ENCODE measurements at places on chromosomes 4 and X.

DNA sequence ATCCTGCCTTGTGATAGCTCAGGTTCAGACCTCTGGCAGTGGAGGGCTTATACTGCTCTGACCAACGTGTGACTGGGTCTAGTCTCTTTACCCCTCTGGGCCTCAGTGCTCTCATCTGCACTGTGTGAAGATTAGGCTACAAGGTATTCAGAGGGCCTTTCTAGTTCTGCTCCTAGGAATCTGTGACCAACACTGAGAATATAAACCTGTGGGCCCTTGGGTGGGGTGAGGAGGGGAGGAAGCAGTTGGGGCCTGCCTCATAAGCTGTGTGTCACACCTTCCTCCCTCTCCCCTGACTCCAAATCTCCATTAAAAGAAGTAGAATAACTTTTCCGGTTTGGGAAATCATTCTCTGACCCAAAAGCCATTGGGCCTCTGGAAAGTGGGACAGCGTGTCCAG lies 66.3 kb upstream of the MSN start:
- peaks cover 27% of the 10 kb centered on the region for H3K4me1 ChIP-seq
- H3K36me3 ChIP-seq = no peaks in the 10 kb centered on the region
- no peaks in the 10 kb centered on the region for H3K27me3 ChIP-seq
- DNase-seq = no peak
- H3K27ac ChIP-seq = peak overlapping the region; percentile 79

DNA sequence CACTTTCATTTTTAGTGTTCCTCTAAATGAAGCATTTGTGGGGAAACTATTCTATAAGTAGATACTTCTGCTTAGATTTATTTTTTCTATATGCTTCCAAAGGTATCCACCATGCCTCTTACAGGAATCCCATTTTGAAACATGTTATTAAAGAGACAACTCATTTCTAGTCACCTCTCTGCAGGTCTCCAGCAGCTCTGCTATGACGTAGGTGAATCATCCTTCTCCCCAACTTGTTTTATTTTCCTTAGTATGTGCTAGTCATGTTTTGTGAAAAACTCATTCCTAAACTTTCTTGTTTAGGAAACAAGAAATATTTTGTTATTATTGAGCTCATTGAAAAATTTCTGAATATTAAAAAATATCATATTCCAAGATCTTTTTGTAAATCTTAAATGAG lies 12.8 kb downstream of the CXCL8 start:
- H3K4me1 ChIP-seq = no peaks in the 10 kb centered on the region
- H3K36me3 ChIP-seq = no peaks in the 10 kb centered on the region

DNA sequence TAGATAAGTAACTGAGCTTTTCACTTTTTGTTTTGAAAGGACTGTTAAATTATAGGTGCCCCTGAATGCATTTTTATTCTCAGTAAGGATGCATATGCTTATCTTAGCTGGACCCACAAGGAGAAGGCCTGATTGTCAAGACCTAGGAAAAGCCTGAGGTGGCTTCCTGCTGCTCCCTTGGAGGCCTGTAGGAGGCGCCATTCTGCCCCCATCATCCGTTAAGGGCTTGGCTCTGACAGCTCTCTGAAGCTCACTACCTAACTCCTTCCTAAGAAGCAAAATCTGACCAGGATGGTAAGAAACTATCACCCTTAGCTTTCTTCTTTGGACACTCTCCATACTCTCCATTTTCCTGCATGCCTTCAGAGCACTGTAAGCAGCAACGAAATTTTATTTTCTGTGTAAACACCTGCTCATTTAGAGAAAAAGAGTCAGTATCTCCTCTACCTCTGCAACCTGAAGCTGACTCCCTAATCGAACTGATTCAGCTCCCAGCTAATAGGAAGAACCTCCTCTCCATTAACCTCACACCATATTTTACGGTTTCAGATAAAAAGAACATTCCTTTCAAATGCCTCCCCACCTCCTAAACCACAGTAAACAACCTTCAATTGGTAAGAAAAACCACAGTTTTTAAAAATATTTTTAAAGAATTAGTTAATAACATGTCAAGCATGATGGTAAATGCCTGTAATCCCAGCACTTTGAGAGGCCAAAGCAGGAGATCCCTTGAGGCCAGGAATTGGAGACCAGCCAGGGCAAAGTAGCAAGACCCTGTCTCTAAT lies 73.4 kb upstream of the EDNRA start:
- H3K27ac ChIP-seq = no peak overlapping the region
- no peak for DNase-seq
- H3K27me3 ChIP-seq = no peaks in the 10 kb centered on the region

- H3K27ac ChIP-seq = no peak overlapping the region
- peaks cover 31% of the 10 kb centered on the region for H3K27me3 ChIP-seq
- H3K4me3 ChIP-seq = no peak overlapping the region
- no peaks in the 10 kb centered on the region for H3K4me1 ChIP-seq
- no peaks in the 10 kb centered on the region for H3K36me3 ChIP-seq
Observed at GRCh38 chr4:8748236-8748575, 123.4 kb downstream of the HMX1 start.

DNA sequence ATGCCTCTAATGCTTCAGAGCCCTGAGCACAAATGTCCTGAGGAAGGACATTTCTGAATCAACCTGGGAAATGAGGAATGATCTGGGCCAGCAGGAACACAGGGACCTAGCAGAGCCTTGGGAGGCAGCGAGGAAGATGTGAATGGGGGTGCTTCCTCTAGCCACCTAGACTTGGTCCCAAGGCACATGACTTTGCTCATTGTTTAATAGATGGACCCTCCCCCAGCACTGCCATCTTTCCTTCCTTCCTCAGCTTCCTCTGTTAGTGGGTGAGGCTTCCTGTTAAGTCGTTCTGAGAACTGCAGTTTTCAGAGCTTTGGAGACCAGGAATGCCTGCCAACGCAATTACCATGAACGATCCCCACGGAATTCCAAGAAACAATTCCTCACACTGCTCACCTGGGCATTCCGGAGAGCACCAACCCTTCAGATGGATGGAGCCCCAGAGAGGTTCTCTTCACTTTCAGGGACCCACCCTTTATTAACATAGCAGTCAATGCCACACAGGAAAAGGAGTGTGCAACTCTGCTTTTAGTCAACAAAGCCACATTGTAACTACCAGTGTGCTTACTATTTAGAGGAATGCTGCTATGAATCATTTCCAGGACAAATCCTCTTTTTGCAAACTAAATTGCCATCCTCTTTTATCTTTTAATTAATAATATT lies 48.5 kb upstream of the STIM2 start:
- no peak for DNase-seq
- no peak overlapping the region for H3K4me3 ChIP-seq
- no peak overlapping the region for H3K27ac ChIP-seq

DNA sequence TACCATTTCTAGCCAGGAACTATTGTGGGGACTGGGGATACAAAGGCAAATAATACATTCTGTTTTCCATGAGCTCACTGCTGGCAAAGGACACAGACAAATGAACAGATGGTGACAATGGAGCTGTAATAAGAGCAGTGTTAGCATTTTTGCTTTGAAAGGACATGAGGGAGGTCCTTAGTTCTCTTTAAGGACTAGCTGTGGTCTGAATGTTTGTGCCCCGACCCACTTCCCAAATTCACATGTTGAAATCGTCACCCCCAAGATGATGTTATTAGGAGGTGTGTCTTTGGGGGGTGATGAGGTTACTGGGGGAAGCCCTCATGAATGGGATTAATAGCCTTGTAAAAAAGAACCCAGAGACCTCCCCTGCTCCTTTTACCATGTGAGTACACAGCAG lies 30.3 kb downstream of the CCNG2 start:
- H3K36me3 ChIP-seq = no peaks in the 10 kb centered on the region
- no peak overlapping the region for H3K27ac ChIP-seq
- no peaks in the 10 kb centered on the region for H3K4me1 ChIP-seq
- H3K4me3 ChIP-seq = no peak overlapping the region

DNA sequence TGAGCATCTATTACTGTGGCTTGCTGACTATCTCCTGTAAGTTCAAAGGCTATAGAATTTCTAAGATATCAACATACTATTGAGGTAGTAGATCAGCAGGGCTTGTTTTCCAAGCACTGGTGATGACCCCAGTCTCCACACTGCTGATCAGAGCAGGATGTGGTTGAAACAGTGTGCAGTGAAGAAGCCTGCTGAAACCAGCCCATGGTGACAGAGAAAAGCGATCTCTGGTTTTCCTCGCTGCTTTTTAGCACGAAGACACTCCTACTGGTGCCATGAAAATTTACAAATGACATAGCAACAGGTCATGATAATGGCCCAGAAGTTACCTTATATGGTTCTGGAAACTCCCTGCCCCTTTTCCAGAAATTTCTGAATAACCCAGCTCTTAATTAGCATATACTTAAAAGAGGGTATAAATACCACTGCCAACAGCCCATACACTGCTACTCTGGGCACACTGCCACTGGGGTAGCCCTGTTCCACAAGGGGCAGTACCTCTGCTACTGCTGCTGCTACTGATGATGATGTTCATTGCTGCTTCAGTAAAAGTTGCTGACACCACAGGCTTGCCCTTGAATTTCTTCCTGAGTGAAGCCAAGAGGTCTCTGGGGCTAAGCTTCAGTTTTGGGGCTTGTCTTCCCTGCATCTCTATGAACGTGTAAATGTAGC lies 1689.5 kb upstream of the PCDH10 start:
- no peaks in the 10 kb centered on the region for H3K36me3 ChIP-seq
- no peaks in the 10 kb centered on the region for H3K4me1 ChIP-seq
- no peak overlapping the region for H3K4me3 ChIP-seq
- DNase-seq = no peak

DNA sequence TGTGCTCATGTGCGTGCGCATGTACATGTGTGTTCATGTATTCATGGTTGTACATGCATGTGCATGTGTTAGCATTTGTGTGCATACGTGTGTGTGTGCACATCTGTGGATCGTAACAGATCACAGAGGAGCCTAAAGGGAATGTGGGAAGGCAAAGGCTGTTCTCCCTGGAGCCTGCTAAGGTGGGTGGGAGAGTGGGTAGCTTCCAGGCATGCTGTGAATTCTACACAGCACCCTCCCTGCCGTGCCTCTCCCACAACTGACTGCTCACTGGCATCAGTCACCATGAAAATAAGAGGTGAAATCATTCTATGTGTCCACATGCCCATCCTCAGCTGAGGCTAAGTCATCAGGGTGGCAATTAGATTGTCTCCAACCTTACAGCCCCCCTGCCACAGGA lies 600.9 kb downstream of the MID1IP1 start:
- no peak for DNase-seq
- H3K4me3 ChIP-seq = no peak overlapping the region
- no peaks in the 10 kb centered on the region for H3K27me3 ChIP-seq
- H3K27ac ChIP-seq = no peak overlapping the region

DNA sequence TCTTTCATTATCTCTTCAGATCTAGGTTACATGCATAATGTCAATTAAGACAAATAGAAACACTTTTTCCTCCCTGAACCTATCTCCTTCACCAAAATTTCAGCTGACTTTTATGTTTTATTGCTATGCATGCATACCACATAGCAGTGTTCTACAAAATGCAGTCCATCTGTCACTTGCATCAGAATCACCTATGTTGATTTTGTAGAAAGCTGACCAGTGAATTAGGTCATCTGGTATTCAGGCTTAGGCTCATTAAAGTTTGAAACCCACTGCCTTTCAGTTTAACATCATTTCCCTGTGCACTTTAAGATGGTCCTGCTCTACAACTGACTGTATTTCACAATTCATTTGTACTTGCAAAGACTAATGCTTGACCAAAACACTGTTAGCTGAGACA lies 277.9 kb downstream of the CFAP299 start:
- no peaks in the 10 kb centered on the region for H3K4me1 ChIP-seq
- H3K4me3 ChIP-seq = no peak overlapping the region
- no peak overlapping the region for H3K27ac ChIP-seq
